Effector memory CD4-positive, alpha-beta T cell (primary cell): ENCODE measurements at places on chromosomes 6 and 20.

DNA sequence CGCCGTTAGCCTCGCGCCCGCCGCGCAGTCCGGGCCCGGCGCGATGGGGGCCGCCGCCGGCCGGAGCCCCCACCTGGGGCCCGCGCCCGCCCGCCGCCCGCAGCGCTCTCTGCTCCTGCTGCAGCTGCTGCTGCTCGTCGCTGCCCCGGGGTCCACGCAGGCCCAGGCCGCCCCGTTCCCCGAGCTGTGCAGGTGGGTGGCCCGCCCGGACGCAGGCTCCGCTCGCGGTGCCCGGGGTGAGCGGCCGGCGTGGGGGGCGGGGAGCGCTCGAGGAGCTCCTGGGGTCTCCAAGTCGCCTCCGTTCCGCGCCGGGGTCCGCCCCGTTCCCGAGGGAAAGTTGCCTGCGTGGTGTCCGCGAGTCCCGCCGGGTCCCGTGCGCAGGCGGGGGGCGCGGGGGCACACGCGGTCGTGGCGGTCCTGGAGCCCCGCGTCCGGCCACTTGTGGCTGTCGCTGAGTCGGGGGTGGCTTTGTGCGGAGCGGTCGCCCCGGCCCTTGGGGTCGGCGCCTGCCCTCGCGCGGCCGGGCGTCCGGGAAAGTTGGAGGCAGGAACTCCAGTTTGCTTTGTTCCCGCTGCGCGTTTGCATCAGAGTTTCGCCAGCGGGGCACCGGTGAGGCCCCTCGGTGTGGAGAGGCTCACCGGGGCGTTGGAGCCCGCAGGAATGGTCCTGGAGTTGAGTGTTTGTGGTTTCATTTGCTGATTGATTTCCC lies 476 bp downstream of the IGF2R start:
- DNase-seq: no peak

DNA sequence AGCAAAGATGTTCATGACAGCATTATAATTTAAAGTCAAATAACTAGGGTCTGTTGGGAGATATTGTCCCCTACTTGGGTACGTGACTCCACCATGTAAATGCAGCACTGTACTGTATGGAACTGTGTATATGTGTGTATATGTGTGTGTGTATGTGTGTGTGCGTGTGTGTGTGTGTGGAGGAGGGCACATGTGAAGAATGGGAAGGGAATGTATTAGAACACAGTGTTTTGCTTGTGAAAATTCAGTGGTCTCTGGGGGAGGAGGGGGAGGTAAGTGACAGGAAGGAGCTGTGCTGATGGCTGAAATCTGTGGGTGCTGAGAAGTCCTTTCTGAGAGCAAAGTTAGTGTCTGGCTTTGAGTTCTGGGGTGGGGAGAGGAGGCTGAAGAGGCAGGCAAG lies 23.9 kb upstream of the VEGFA start:
- no peak for DNase-seq

GRCh38 chr6:82915666-82916065 lies 150.0 kb downstream of the UBE3D start:
- DNase-seq: no peak

- no peak for DNase-seq
These were observed 49.8 kb downstream of the TPD52L1 start for GRCh38 chr6:125203395-125203794.

- no peak for DNase-seq
These were observed 5.3 kb downstream of the SOBP start for GRCh38 chr6:107495196-107495643.

GRCh38 chr6:75124983-75125382 lies 80.9 kb downstream of the COL12A1 start:
- DNase-seq: no peak
